ENCODE measurements at places on chromosomes 3 and 15.
A peak's percentile ranks its signal among the peaks of the same experiment; 100 is the strongest.

DNA sequence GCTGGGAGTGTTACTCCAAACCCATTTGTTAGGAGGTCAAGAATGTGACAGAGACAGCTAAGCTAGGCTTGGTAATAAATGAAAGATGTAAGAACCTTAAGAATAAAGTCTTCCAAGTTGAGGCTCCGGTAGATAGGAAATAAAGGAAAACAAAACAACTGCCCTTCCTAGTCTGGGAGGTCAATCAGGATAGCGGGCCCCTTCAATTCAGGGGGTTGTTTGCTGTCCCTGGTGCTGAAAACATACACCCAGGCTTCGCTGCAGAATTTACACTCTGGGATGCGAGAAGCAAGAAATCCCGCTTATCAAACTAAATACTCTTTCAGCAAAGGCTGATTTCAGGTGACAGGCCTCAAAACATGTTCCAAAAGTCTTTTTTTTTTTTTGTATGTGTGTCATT lies 393.4 kb downstream of the NTRK3 start:
- no peaks in the 10 kb centered on the region for H3K27me3 ChIP-seq
- no peak overlapping the region for H3K27ac ChIP-seq
- DNase-seq = no peak

DNA sequence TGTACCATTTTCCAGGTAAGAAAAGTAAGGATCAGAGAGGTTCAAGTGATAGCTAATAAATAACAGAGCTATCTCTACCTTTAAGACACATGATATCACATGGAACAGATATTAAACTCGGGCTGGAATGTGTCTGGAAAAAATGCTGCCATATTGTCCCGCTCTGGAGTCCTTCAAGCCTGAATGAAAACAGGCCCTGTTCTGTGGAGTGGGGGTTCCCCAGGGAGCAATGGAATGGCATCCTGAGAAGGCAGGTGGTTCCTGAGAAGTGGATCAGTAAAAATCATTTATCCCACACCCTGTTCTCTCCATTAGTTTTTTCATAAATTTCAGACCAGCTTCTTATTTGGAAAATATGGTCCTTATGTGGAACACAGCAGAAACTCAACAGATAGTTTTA lies 57.3 kb upstream of the PRTG start:
- no peak overlapping the region for H3K27ac ChIP-seq
- H3K36me3 ChIP-seq = no peaks in the 10 kb centered on the region
- no peak overlapping the region for H3K4me3 ChIP-seq
- peaks cover 15% of the 10 kb centered on the region for H3K27me3 ChIP-seq

DNA sequence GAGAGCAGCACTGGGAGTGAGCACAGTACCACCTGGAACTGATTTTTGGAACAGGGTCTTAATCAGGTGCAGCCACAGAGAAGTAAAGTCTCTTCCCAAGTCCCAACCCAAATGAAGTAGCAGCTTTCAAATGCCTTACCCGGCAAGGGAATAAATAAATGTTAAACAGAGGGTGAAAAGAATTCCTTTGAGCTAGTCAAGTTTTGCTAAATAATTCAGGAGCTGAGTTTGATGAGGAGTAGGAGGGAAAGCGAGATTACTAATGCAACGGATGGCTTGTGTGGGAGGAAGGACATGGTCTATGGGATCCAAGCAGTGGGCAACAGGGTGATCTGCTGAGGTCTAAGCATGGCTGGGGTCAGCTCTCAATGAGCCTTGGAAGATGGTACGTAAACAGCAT lies 204.5 kb upstream of the ST8SIA2 start:
- no peaks in the 10 kb centered on the region for H3K36me3 ChIP-seq
- H3K27ac ChIP-seq = no peak overlapping the region

DNA sequence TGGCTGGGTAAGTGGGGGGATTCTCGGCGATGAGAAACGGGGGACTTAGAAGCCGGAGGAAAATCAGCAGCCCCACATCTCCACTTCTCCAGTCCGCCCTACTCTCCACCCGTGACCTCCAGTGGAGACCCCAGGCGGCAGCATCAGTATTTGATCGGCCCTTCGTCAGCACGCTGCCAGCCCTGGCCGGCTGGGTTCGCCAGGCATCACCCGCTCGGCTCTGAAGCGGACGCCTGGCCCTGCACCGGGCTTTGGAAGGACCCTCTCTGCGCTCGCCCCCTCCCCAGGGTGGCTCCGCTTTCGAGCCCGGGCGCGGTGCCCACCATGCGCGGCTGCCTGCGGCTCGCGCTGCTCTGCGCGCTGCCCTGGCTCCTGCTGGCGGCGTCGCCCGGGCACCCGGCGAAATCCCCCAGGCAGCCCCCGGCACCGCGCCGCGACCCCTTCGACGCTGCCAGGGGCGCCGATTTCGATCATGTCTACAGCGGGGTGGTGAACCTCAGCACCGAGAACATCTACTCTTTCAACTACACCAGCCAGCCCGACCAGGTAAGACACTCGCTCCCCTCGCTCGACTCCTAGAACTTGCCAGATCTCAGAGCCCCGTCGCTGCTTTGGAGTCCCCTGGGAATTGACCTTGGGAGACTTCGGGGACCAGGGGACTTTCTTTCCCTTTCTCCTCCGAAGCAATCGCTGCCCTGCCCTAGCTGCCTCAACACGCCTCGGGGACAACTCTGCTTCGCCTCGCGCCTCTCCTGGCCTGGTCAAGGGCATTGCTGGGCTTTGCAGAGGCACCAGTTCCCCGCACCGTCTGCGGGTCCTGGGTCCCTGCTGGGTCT lies 561 bp downstream of the SIDT1 start:
- H3K27ac ChIP-seq = peak overlapping the region; percentile 99
- peaks cover 32% of the 10 kb centered on the region for H3K36me3 ChIP-seq
- peaks cover 3% of the 10 kb centered on the region for H3K27me3 ChIP-seq
- peaks cover 55% of the 10 kb centered on the region for H3K4me1 ChIP-seq
- H3K4me3 ChIP-seq = peak overlapping the region; percentile 98

- no peaks in the 10 kb centered on the region for H3K27me3 ChIP-seq
- DNase-seq = peak; percentile 83
- H3K36me3 ChIP-seq = peaks cover 41% of the 10 kb centered on the region
- peaks cover 71% of the 10 kb centered on the region for H3K4me1 ChIP-seq
- H3K27ac ChIP-seq = peak overlapping the region; percentile 75
Measured at GRCh38 chr3:15269091-15269989, 63.0 kb downstream of the SH3BP5 start.

DNA sequence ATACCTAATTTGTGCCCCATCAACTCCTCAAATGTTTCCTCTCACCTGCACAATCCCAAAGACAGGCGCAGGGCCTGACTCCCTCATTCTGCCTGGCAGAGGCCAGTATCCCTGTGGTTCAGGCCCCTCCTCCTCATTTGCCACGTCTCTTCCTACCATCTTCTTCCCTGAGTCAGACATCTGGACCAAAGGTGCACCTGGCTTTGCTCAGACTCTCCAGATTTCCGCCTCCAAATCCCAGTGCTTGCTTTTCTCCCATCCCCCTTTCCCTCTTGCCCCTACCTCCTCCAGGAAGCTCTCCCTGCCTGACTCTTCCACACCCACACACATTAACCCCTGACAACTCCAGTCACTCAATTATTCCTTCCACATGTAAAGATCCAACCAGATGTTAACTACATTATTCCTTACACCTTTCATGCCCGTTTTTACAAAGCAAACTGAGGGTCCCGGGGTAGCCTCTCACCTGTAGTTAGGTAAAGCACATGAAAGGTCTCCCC lies 19.6 kb downstream of the SEMA7A start:
- no peak for DNase-seq
- peaks cover 2% of the 10 kb centered on the region for H3K36me3 ChIP-seq
- H3K27me3 ChIP-seq = no peaks in the 10 kb centered on the region

DNA sequence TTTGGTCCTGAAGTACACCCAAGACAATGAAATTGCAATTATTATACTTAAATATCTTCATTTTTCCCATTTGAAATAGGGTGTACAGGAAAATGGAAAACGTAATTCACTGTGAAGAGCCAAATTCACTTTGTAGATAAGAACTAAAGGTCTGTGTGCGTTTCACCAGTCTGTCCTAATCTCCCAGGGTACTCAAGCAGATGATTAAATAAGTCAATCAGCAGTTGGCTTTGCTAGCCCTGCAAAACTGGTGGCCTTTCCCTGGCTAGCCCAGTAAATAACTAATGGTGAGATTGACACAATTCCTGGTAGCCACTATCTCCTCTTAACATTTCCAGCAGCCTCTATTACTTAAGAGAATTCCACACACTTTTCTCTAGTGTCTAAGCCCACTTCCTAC lies 389.3 kb downstream of the TBL1XR1 start:
- H3K4me3 ChIP-seq = no peak overlapping the region
- peaks cover 3% of the 10 kb centered on the region for H3K27me3 ChIP-seq
- no peak overlapping the region for H3K27ac ChIP-seq
- H3K4me1 ChIP-seq = no peaks in the 10 kb centered on the region
- DNase-seq = no peak

- H3K4me3 ChIP-seq = no peak overlapping the region
- no peaks in the 10 kb centered on the region for H3K36me3 ChIP-seq
- no peak overlapping the region for H3K27ac ChIP-seq
- no peaks in the 10 kb centered on the region for H3K4me1 ChIP-seq
Measured at GRCh38 chr3:2303566-2303965, 204.9 kb downstream of the CNTN4 start.

Data from activated CD4-positive, alpha-beta T cell treated with anti-CD3 and anti-CD28 coated beads, Interleukin-2, amount 10 ng/mL, durations not matched to agents 7 days and 5 days (primary cell).